Kidney (tissue), 22 donors: ENCODE measurements at places on chromosomes 1 and 21.

GRCh38 chr1:43853161-43853921, 80.3 kb upstream of the ARTN start:
- no peak for DNase-seq

DNA sequence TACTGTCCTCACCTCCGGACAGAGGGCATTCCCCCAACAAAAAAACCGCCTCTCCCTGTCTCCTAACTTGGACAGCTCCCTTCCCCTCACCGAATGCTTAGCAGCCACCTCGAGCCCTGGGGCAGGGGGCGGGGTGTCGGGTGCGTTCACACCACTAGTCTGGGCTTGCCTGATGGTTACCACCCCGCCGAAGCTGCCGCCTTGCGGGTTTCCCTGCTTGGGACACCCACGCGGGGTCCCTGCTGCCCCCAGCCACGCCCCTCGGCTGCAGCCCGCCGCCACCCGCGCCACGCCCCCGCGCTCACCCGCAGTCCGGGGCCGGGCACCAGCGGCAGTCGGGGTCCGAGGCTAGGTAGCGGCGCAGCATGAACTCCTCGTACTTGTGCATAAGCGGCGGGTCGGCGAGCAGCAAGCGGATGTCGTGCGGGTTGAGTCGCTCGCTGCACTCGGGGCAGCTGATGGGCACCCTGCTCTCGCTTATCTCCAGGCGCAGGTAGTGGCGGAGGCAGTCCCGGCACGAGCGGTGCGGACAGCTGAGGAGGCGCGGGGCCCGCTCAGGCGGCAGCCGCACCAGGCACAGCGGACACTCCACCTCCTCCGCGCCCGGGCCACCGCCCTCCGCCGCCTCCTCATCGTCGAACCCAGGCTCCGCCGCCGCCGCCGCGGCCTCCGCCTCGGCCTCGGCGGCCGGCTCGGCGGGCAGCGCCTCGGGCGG, 706 bp downstream of the RNF19B start:
- peak; percentile 87 for DNase-seq

DNA sequence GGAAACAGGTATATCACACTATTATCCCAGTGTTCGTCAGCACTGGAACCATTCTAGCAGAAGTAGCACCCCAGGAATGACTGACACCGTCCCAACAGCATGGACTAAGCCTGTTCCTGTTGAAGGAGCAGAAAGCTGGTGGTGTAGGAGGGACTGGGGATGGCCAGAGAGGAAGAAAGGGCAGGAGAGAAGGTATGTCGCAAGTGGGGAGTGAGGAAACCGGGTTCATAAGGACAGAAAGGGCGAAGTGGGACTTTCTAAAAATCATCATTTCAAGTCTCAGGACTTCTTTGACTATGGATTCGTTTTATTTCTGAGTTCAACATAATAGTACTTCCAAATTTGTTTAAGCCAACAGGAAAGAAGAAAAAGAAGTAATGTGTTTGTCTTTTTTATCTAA, 19.7 kb upstream of the MX1 start:
- no peak for DNase-seq

DNA sequence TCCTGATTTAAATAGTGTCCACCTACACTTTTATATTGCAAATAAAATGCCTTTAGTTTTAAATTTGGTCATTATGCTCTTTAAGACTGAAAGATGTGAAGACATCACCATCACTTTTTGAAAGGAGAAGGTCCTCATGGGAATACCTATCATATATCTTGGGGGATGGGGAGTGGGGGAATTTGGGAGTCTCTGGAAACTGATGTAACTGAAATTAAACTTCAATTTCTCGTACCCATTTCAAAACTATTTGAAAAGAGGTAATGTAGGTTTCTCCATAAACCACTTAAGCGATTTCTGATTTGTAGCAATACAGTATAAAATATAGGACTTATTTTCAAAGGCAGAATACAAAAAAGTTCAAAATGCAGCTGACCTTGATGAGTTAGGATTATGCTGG, 924 bp downstream of the EXTL2 start:
- DNase-seq, result no peak

DNA sequence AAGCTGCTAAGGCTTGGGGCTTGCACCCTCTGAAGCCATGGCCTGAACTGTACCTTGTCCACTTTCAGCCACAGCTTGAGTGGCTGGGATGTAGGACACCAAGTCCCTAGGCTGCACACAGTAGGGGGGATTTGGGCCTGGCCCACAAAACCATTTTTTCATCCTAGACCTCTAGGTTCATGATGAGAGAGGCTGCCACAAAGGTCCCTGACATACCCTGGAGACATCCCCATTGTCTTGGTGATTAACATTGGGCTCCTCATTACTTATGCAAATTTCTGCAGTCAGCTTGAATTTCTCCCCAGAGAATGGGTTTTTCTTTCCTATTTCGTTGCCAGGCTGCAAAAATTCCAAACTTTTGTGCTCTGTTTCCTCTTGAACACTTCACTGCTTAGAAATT, 26.3 kb upstream of the CHODL start:
- no peak for DNase-seq
